Stimulated activated CD8-positive, alpha-beta memory T cell treated with anti-CD3 and anti-CD28 coated beads, Interleukin-4, amount 100 ng/mL, for 4 hours (primary cell): ENCODE measurements at places on chromosomes 3 and 15.

- no peak for DNase-seq
Measured at GRCh38 chr15:94666553-94666952, 435.2 kb downstream of the MCTP2 start.

- no peak for DNase-seq
Measured at GRCh38 chr15:83890587-83890986, 236.7 kb downstream of the ADAMTSL3 start.

DNA sequence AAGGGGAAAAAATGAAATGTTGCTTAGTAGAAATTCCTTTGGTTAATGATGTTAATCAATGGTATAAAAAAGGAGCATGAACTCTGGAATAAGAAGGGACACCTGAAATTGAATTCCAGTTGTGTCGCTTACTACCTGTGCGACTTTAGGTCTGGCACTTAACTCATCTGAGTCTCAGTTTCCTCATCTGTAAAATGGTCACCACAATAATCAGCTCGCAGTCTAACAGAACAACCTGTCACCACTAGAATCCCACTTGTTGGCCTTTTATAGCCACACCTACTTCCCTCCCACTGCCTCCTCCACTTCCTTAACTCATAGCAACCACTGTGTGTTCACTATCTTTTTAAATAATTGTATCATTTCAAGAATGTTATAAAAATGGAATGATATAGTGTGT, 2.5 kb downstream of the PLAAT1 start:
- DNase-seq: no peak

DNA sequence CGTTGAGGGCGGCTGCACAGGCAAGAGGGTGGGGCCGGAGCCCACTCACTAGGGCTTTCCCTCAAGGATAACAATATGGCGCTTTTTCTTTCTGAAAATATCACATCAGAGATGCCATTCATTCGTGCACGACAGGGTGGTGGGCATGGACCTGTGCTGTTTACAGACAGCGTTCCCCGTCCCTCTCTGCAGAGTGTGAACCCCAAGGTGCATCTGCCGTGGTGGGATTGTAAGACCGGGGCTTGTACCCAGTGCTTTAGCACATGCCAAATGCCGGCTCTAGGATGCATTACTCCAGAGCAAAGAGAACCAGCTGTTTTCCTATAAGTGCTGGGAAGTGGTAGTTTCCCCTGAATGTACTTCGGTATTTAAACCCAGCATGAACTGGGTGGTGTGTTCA, 37.0 kb downstream of the CHDH start:
- no peak for DNase-seq

DNA sequence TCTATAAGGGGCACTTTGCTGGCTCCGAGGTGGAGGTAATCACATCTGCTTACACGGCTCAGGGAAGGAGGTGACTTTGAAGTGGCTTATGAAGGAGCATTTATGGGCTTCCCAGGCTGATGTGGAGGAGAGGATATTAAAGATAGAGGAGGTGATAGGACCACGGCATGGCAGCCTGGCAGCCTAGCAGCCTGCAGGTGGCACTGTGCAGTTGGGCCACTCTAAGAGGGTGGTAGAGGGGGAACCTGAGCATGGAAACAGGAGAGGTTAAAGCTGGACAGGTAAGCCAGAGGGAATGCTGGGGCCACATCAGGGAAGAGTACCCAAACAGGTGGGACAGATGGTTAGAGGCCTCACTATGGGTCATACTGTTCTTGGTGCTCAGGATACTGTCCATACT, 375.0 kb downstream of the WDR72 start:
- no peak for DNase-seq

DNA sequence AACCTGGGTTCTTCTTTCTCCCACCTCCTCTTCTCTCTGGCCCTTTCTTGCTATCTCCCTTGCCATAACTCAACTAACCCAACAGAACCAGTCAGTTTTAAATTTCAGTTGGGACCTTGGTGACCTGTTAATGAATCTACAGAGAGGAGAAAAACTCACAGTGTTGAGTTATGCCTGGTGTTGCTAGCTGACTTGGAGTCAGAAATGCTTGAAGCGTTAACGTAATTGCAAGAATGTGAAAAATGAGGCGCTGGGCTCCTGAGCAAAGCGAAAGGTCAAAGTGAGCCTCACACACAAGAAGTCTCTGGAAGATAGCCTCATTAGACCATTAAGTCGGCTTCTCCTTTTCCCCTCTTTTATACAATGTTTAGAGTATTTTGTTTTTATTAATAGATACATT, 18.4 kb downstream of the MEIS2 start:
- no peak for DNase-seq

DNA sequence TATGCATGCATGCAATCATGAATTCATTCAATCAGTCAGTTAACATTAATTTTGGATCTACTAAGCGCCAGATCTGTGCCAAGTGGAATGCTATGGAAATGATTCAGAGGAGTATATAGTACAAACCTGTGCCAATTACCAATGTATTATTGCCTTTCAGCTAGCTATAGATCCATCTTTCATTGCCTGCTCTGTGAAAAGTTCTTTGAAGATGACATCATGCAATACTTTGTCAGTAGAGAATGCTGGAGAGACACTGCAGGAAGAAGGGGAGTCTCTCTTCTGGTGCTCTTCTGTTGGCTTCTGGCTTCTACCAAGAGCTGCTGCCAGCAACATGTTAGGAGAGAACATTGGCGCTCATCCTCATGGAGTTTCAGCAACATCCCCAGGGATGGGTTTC, 81.0 kb upstream of the LMCD1 start:
- DNase-seq: no peak

DNA sequence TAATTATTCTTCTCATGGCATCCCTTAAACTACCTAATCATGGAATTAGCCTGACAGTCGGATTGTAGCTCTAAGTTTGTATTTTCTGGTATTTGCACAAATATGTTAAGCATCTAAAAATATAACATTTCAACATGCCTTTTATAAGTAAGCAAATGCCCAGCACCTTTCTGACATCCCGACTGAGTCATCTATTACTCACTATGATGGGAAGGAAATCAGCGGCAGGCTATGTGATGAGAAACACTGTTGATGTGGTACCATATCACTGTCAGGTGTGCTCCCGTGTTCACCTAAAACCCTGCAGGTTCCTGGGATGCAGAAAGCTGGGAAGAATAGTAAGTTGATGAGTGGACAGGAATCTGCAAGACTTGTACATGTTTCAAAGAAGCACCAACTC, 367.8 kb upstream of the IL12A start:
- no peak for DNase-seq

DNA sequence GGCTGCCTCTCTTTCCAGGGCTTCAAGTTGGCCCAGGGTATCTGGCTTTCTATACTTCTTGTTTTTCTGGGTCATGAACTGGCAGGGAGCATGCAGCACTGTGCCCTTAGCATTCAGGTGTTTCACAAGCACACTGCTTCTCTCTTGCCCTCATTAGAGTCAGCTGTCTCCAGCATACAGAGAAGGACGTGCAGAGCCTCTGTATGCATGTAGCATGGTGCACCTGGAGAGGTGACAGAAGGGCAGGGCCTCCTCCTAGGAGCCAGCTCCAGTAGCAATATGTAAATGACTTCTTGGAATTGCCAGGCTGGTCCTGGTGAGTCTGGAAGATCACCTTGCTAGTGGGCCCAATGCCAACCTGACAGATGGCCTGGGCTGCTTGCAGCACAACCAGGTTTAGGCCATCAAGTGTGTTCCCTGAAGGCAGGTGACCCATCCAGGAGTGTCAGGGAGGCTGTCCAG, 44.8 kb upstream of the ATP2C1 start:
- DNase-seq: no peak

DNA sequence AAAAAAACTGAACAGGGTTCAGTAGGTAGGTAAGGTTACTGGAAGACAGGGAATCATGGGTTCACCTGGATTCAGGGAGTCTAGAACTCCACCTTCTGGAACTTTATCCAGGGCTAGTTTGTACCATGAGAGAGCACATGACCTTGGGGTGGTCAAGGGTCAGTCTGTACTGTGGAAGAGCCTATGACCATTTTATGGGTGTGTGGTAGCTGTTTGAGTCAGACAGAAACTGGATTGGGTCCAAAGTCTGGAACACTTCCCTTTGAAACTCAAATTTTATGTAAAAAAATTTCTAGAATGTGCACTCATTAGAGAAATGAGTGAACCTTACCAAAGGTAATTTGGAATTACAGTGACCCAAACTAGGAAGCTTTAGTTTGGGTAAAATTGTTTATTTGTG, 486.0 kb upstream of the AGTR1 start:
- DNase-seq: no peak

GRCh38 chr3:31945738-31946052, 35.4 kb downstream of the OSBPL10 start:
- no peak for DNase-seq

- no peak for DNase-seq
Measured at GRCh38 chr15:85112997-85113396, 131.3 kb downstream of the PDE8A start.

GRCh38 chr15:84022516-84022915, 213.1 kb upstream of the GOLGA6L4 start:
- no peak for DNase-seq

- peak; percentile 32 for DNase-seq
Measured at GRCh38 chr3:56980798-56981390, 79.6 kb upstream of the SPATA12 start.

DNA sequence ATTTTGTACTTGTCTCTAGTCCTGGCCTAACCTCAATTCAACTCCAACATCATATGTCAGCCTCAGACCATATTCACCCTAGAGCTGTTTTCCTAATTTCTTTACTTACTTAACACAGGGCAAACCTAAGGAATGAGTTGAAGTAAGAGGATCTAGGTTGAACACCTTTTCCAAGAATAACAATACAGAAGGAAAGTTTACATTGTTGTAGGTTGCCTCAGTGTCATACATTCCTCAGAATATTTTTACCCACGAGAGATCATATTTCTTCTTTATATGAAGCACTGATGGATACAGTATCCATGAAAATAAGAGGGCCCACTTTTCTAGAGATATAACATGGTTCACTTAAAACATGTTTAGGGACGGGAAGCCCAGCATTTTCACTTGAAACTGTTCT, 369.5 kb downstream of the CNTN6 start:
- no peak for DNase-seq

GRCh38 chr15:66873856-66874255, 171.8 kb downstream of the SMAD6 start:
- DNase-seq: no peak

GRCh38 chr3:127444761-127445160, 145.8 kb downstream of the TPRA1 start:
- no peak for DNase-seq

- no peak for DNase-seq
Measured at GRCh38 chr15:39538936-39539335, 41.9 kb upstream of the THBS1 start.

GRCh38 chr3:171743327-171744157, 66.7 kb downstream of the PLD1 start:
- no peak for DNase-seq

DNA sequence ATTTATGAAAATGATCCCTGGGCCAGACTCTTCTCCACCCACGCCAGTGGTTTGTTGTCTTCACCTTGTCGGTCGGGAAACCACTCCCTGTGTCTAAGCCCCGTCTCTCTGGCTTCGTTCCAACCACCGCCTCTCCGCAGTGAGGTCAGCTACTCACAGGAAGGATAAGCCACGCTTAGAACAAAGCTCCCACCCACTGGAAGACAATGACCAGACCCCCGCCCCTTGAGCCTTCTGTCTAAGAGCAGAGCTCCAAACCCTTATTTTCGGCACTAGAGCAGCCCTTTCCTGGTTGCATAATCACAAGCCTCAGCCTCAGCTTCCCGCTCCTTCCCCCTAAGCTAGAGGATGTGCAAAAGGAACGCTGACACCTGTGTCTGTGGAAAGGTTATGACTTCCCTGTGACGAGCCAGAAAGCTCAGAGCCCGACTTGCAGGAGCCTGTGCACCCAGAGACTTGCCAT, 114.9 kb upstream of the MEF2A start:
- peak; percentile 35 for DNase-seq

DNA sequence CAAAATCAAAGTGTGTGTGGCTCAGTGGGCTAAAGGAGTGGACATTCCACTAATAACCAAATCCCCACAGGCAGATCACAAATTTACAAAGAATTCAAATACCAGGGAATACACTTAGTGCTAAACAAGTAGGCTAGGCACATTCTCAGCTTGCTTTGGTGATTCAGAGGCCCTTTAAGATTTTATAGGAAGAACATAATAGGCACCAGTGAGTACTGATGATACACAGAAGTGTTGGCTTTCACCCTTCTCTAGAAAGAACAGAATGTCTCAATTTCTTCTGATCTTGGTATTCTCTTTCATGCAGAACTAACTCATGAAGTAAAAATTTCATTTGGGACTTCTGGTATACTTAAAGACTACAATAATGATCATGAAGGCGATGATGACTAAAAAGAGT, 55.0 kb downstream of the POLR2M start:
- no peak for DNase-seq

GRCh38 chr3:66822186-66823008, 175.7 kb upstream of the KBTBD8 start:
- DNase-seq: peak; percentile 21

- no peak for DNase-seq
Measured at GRCh38 chr15:78616506-78616905, 4.3 kb downstream of the CHRNA3 start.

DNA sequence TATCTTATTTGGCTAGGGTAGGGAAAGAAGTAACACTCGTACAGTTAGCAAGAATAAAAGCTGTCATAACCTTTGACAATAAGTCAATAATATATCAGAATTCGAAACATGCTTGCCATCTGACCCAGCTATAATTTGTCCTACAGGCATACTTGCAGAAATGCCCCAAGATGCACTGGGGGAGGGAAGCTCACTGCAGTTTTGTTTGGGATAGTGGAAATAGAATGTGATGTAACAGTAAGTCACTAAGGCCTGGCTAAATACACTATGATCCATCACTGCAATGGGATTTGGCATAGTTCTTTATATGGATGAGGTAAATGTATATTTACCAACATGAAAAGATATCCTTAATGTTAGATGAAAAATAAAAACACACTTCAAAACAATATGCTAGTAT, 25.5 kb upstream of the TMOD3 start:
- no peak for DNase-seq

DNA sequence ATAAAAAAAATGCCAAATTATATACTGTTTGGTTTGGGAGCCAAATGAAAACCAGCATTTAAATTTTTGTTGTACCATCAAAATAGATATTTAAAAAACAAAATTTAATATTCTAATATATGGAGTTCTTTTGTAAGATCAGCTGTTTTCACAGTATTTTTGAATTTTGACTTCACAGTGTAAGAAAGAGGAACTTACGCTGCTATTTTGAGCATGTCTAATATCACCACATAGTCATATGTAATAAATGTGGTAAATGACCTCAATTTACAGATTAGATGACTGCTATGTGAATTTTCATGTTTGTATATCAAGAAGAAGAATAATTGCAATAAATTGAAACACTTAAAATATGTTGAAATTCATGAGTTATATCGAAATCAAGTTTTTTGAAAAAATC, 189.6 kb downstream of the ARRDC4 start:
- no peak for DNase-seq

- DNase-seq: no peak
Measured at GRCh38 chr3:134474956-134475355, 10.8 kb downstream of the ANAPC13 start.

- no peak for DNase-seq
Measured at GRCh38 chr15:90610190-90610589, 80.5 kb downstream of the CRTC3 start.
